ENCODE measurements at places on chromosomes 6 and 20.

- no peaks in the 10 kb centered on the region for H3K36me3 ChIP-seq
- H3K4me3 ChIP-seq, result no peak overlapping the region
- no peaks in the 10 kb centered on the region for H3K27me3 ChIP-seq
- H3K4me1 ChIP-seq, result no peaks in the 10 kb centered on the region
- H3K27ac ChIP-seq, result no peak overlapping the region
Observed at GRCh38 chr20:33301192-33301930, 18.3 kb downstream of the BPIFB1 start.

DNA sequence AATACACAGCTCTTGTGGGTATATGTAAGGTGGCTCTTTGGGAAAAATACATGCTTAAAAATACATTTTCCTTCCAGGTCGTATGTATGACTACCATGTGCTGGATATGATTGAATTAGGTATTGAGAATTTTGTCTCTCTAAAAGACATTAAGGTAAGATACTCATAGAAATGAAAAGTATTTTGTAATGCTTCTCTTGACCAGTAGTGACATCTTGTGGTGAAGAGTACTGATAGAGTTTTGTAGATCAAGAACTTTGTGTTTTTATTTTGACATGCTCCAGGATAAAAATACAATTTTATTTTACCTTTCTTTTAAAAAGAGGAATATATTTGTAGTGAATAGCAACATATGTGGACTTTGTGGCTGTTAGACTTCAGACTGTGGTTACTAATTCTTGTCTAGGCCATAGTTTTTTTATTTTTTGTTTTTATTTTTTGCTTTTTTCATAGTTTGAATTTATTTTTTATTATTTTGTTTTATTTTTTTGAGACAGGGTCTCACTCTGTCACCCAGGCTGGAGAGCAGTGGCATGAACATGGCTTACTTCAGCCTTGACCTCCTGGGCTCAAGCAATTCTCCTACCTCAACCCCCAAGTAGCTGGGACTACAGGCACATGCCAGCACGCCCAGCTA, 17.9 kb downstream of the RPF2 start:
- H3K4me3 ChIP-seq, result no peak overlapping the region
- no peaks in the 10 kb centered on the region for H3K4me1 ChIP-seq
- peak; percentile 25 for DNase-seq
- no peaks in the 10 kb centered on the region for H3K36me3 ChIP-seq
- no peaks in the 10 kb centered on the region for H3K27me3 ChIP-seq

- no peaks in the 10 kb centered on the region for H3K36me3 ChIP-seq
- no peaks in the 10 kb centered on the region for H3K4me1 ChIP-seq
- H3K4me3 ChIP-seq, result no peak overlapping the region
- no peaks in the 10 kb centered on the region for H3K27me3 ChIP-seq
- DNase-seq, result no peak
Observed at GRCh38 chr6:82138075-82138791, 109.3 kb downstream of the IBTK start.

GRCh38 chr6:51045548-51045947, 226.9 kb downstream of the TFAP2B start:
- H3K36me3 ChIP-seq, result no peaks in the 10 kb centered on the region
- H3K4me1 ChIP-seq, result no peaks in the 10 kb centered on the region
- H3K27me3 ChIP-seq, result no peaks in the 10 kb centered on the region
- H3K4me3 ChIP-seq, result no peak overlapping the region

- H3K27me3 ChIP-seq, result no peaks in the 10 kb centered on the region
- H3K4me1 ChIP-seq, result peaks cover 7% of the 10 kb centered on the region
- H3K4me3 ChIP-seq, result no peak overlapping the region
- H3K27ac ChIP-seq, result no peak overlapping the region
- DNase-seq, result no peak
Observed at GRCh38 chr6:148565930-148566663, 180.7 kb upstream of the UST start.

DNA sequence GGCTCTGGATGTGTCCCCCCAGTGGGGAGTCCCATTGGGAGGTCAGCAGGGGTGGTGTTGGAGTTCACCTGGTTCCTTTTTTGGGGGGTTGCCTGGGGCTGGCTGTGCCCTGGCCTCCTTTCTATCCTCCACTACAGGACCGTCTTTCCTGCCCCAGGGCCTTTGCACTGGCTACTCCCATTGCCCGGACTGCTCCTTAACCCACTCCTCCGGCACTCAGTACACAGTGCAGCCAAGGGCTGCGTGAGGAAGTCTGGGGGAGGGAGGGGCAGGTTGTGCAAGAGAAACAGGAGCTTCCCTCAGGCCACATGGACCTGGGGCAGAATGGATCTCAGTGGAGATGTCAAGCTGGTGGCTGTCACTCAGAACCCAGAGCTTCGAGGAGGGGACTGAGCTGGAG, 429.3 kb upstream of the SULF2 start:
- no peaks in the 10 kb centered on the region for H3K36me3 ChIP-seq
- H3K27me3 ChIP-seq, result no peaks in the 10 kb centered on the region
- no peak for DNase-seq
- H3K4me1 ChIP-seq, result no peaks in the 10 kb centered on the region
- no peak overlapping the region for H3K27ac ChIP-seq
- no peak overlapping the region for H3K4me3 ChIP-seq

- DNase-seq, result no peak
- H3K4me3 ChIP-seq, result no peak overlapping the region
- no peaks in the 10 kb centered on the region for H3K36me3 ChIP-seq
- peaks cover 16% of the 10 kb centered on the region for H3K27me3 ChIP-seq
- H3K27ac ChIP-seq, result no peak overlapping the region
Observed at GRCh38 chr6:28633445-28634215, 107.9 kb downstream of the GPX5 start.

DNA sequence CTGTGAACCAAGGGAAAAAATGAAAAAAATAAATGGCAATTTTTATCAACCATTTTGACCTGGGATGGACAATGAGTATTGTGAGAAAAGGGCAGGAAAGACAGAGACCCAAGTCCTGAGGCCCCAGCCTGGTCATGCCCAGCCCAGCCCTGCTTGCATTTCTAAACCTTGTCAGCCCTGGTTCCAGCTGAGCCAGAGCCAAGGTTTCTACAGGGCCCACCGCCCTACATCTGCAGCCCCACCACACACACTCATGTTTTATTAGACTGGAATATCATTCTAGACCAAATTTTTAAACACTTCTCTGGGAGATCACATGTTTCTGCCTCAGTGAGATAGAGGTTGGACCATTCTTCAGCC, 667 bp upstream of the CST9L start:
- no peak overlapping the region for H3K27ac ChIP-seq
- H3K4me1 ChIP-seq, result no peaks in the 10 kb centered on the region
- no peaks in the 10 kb centered on the region for H3K36me3 ChIP-seq
- no peak for DNase-seq
- no peaks in the 10 kb centered on the region for H3K27me3 ChIP-seq
- H3K4me3 ChIP-seq, result no peak overlapping the region

GRCh38 chr20:8711501-8711900, 357.4 kb upstream of the PLCB4 start:
- no peaks in the 10 kb centered on the region for H3K36me3 ChIP-seq
- H3K4me1 ChIP-seq, result no peaks in the 10 kb centered on the region
- H3K27ac ChIP-seq, result no peak overlapping the region
- H3K4me3 ChIP-seq, result no peak overlapping the region

- no peaks in the 10 kb centered on the region for H3K27me3 ChIP-seq
- peak; percentile 26 for DNase-seq
- peak overlapping the region; percentile 2 for H3K4me3 ChIP-seq
- no peak overlapping the region for H3K27ac ChIP-seq
Observed at GRCh38 chr6:90463359-90463758, 123.5 kb downstream of the MAP3K7 start.

GRCh38 chr6:119230160-119230559, 119.4 kb downstream of the MAN1A1 start:
- DNase-seq, result no peak
- no peaks in the 10 kb centered on the region for H3K36me3 ChIP-seq
- H3K27me3 ChIP-seq, result no peaks in the 10 kb centered on the region
- no peaks in the 10 kb centered on the region for H3K4me1 ChIP-seq
- no peak overlapping the region for H3K27ac ChIP-seq

DNA sequence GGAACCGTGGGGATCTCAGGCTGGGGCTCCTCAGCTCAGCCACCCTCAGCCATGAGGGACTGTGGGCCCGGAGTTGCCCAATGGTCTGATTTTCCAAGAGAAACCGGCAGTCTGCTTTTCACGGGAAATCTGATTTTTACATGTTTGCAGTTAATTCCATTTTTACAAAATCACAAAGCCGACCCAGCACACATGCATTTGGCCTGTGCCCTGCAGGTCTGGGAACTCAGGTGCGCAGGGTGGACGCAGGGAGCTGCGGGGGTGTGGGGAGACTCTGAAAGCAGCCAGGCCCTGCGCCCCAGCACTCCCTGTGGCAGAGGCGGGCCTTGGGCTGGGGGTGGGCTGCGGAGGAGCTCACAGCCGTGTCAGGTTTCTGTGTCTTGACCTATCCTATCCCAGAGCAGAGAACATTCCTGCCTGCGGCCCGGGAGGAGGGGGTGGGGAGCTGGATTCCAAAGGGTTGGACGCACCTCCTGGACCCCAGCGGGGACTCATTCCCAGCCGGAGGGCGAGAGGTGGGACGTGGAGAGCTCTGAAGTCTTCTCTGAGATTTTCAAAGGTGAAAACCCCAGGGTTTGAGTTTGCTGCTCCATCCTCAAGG, 60.6 kb downstream of the ADNP start:
- H3K27ac ChIP-seq, result no peak overlapping the region
- H3K36me3 ChIP-seq, result no peaks in the 10 kb centered on the region
- no peaks in the 10 kb centered on the region for H3K4me1 ChIP-seq
- no peak overlapping the region for H3K4me3 ChIP-seq
- H3K27me3 ChIP-seq, result no peaks in the 10 kb centered on the region

DNA sequence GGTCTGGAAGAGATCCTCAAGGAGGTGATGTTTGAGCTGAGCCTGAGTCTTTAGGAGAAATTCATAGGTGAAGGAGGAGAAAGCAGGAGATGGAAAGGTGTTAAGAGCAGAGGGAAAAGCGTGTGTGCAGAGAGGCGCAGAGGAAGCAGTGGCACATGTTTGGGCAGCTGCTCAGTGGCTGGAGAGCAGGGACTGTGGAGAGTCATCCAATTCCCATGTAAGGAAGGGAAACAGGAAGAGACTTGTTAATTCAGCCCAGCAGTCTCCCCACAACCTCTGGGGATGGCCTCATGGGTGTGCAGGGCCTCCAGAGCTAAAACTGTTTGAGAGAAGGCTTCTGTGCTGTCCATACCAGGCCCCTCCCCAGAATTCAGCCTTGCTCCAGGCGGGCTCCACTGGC, 16.2 kb downstream of the AAR2 start:
- DNase-seq, result no peak
- peaks cover 38% of the 10 kb centered on the region for H3K36me3 ChIP-seq
- H3K27me3 ChIP-seq, result no peaks in the 10 kb centered on the region
- no peak overlapping the region for H3K27ac ChIP-seq
- H3K4me1 ChIP-seq, result no peaks in the 10 kb centered on the region
- H3K4me3 ChIP-seq, result no peak overlapping the region

DNA sequence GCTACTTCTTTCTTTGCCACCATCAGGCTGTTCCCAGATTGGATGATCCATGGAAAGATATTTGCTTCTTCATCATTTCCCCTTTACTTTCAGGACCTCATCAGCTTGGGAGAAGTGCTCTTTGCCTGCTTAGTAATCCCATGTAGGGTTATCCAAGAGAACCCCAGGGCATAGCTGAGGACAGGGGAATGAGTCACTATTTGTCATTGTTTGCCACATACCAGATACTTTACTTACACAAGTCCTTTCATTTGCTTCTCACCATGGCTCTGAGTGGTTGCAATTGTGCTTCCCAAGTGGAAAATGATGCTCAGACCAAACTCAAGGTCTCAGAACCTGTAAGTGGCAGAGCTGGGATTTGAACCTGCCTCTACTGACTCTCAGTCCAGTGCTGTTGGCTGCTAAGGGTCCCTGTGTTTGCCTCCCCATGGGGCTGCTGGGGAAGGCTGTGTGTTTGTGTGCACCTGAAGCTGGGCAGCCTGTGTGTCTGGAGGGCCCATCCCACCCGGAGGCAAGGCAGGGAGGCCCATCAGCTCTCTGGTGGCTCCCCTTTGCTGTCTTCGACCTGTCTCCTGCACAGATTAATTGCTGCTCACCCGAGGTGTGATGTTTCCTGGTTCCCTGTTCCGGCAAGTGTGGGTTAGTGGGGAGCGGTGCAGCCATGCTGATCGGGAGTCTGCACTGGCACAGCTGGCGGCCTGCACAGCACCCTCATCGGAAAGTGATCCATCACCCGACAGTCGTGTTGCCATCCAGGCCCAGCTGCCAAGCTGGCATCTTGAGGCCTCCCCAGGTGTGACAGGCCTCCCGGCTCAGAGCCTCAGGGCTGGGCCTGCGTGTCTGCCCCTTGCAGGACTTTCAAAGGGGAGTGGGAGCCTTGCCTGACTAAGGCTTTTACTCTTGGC, 228.8 kb downstream of the DHX35 start:
- no peaks in the 10 kb centered on the region for H3K36me3 ChIP-seq
- no peak overlapping the region for H3K4me3 ChIP-seq
- DNase-seq, result no peak
- H3K27me3 ChIP-seq, result no peaks in the 10 kb centered on the region

DNA sequence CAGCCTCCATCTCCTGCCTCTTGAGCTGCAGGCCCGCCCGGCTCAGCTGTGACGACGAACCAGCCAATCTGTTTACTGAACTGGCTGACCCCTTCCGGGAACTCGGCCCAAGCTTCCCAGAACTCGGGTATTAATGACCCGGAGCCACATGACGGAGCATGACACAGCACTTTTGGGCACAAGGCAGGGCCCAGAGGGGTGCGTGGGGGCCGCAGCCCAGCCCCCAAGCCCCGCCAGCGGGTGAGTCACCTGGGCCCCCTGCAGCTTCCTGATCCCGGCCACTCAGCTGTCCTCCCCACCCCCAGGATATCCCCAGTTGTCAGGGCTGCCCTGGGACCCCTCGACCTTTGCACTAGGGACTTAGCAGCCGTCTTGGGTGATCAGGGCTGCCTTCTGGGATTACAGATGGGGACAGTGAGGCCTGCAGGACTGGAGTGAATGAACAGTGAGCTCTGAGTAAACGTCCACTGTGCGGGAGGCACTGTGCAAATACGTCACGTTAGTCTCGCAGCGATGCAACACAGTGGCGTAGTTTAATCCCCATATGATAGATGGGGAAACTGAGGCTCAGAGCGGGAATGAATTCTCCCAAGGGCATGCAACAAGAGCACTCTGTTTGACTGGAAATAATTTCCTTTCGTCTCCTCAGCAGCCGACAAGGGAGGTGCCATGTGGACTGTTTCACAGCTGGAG, 102.1 kb downstream of the CEBPB start:
- peaks cover 4% of the 10 kb centered on the region for H3K4me1 ChIP-seq
- no peaks in the 10 kb centered on the region for H3K27me3 ChIP-seq
- DNase-seq, result no peak

DNA sequence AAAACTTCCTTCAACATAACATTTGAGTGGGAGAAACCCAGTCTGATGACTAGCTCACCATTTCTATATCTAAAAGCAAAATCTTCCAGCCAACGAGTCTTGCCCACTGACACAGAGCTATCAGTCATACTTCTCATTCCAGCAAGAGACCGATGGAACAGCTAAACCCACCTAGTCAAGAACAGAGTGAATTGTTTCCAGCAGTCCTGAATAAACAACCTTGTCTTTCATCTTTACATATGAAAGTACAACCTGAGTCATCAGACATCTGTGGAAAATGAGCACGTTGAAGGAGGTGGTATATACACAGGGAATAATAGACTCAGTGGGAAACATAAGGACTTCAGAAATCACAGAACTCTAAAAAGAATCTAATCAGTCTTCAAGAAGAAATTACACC, 23.8 kb downstream of the NRSN1 start:
- H3K27me3 ChIP-seq, result no peaks in the 10 kb centered on the region
- H3K27ac ChIP-seq, result no peak overlapping the region
- no peaks in the 10 kb centered on the region for H3K4me1 ChIP-seq
- DNase-seq, result no peak
- H3K36me3 ChIP-seq, result no peaks in the 10 kb centered on the region

Measured in CD8-positive, alpha-beta memory T cell (primary cell).